ENCODE measurements at places on chromosomes 7 and 10.

- DNase-seq, result no peak
Observed at GRCh38 chr7:151289891-151290290, 41.4 kb upstream of the SMARCD3 start.

- no peak for DNase-seq
Observed at GRCh38 chr7:122268101-122268500, 36.4 kb downstream of the FEZF1 start.

DNA sequence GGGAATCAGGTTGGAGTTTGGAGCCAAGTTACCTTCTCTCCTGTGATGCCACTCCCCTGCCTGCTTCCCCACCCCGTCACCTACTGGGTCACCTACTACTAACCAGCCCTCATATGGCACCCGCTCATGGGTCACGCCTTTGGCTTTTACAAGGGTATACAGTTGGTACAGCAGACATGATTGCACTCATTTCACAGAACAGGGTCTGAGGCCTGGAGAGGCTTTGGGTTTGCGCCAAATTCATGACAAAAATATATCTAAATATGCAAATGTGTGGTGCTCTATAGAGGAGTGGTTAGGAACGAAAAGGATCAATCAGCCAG lies 10.7 kb downstream of the CRYGN start:
- no peak for DNase-seq

- no peak for DNase-seq
Observed at GRCh38 chr10:28125701-28126100, 126.8 kb upstream of the ODAD2 start.

DNA sequence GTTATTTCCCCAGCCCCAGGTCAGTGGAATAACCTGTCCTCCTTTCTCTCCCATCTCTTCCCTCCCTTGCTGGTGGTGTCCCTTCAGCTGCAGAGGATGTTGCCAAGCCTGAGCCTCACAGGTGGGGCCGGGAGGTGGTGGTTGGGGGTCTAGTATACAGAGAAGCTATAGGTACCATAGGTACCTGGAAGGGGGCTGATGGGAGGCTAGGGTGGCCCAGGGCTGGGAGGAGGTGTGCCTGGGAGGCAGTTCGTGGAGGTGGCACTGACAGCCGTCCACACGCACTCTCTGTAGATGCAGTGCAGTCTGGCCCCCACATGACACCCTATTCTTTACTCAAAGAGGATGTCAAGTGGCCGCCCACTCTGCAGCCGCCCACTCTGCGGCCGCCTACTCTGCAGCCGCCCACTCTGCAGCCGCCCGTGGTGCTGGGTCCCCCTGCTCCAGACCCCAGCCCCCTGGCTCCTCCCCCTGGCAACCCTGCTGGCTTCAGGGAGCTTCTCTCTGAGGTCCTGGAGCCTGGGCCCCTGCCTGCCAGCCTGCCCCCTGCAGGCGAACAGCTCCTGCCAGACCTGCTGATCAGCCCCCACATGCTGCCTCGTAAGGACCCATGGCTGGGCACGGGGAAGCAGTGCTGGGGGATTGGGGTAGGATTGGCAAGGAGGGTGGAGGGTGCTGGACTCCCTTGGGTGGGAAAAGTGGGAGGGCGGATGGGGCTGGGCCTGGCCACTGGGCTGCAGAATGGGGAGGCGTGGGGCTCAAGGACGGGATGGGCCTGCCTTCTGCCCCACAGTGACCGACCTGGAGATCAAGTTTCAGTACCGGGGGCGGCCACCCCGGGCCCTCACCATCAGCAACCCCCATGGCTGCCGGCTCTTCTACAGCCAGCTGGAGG lies 9.5 kb downstream of the IRF5 start:
- DNase-seq, result no peak

Data from stimulated activated CD8-positive, alpha-beta memory T cell treated with anti-CD3 and anti-CD28 coated beads, Interleukin-2, amount 100 ng/mL, for 1 hour (primary cell).